Hematopoietic multipotent progenitor cell treated with erythropoietin and hydrocortisone succinate and interleukin-3 and kit ligand, for 6 days (in vitro differentiated cells): ENCODE measurements at places on chromosomes 3 and 15.

DNA sequence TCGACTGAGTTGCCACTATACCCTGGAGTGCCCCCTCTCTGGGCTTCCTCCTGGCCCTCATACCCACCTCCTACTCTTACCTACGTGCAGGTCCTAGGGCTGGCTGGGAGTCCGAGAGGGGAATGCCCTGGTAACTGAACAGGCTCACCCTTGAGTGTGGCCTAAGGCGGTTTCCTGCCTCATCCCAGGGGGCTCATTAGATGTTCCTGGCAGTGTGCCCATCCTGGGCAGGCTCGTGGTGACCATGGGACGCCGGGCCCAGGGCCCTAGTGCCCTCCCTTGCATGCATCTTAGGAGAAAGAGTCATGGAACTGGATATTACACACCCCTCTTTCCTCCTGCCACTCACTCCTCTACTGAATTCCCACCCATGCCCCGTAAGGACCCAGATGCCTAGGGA, 2.8 kb downstream of the SEMA4B start:
- no peak for DNase-seq

DNA sequence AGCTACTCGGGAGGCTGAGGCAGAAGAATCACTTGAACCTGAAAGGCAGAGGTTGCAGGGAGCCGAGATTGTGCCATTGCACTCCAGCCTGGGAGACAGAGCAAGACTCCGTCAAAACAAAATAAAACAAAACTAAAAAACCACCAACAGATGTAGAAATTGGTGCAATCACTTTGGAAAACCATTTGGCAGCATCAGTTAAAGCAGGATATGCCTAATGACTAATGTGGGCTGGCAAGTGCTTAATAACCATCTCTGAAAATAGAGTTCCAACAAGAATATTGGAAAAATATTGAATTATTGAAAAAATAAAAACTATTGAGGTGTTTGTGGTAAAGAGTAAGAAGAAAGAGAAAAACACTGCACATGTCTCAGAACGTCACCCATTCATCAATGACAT, 16.1 kb upstream of the RTP3 start:
- DNase-seq = no peak

- peak; percentile 24 for DNase-seq
Measured at GRCh38 chr3:141881702-141882101, 5.3 kb downstream of the ATP1B3 start.

- no peak for DNase-seq
Measured at GRCh38 chr3:142225885-142226215, 465 bp upstream of the GK5 start.

GRCh38 chr3:30894521-30895251, at the start of gene GADL1:
GADL1 (minus strand) TSS chr3:30894661; CDS start chr3:30894614, 47 bp downstream.
- DNase-seq = peak; percentile 32

DNA sequence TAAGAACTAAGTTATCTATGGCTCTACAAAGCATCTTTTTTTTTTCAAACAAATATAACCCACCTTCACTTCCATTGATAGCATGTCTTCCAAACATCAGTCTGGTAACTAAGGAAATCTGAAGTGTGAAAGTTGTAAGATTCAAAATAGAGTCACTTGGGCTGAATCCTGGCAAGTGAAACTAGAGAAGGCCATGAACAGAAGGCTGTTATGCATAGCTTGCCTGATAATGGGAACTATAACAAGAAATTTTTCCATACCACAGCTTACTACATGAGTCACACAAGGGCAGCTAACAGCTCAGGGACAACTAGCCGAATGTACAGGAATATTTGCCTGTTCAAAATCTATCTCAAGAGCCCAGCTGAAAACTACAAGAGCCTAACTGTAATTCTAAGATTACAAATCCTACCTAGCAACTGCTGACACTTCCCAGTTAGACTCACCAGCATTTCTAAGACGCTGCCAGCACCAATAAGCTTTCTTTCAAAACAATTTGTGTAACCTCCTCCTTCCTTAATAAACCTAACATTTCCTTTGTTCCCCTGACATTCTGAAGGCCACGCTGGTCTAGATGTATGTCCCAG, 1066.5 kb downstream of the PLOD2 start:
- peak; percentile 13 for DNase-seq

DNA sequence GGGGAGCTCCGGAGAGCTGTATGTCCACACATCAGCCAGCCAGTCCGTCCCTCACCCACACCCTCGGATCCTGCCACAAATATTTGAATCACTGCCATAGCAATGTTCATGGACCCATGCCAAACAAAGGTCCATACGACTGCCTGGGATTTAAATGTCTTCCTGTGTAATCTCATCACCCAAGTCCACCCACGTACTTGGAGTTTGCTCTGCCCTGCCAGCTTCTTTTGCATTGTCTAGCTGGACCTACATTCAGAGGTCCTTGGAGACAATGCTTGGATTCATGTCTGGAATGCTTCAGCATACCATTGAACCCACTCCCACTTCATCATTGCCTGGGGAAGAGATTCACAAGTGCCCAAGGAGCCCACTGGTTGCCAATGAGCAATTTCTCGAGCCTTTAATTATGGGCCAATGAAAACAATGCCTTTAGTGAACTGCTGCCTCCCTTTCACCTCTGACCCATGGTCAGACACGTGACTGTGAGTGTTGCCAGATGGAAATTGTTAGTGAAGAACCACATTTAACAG, 90.4 kb upstream of the PHLDB2 start:
- DNase-seq = no peak

- no peak for DNase-seq
Measured at GRCh38 chr3:61182662-61183061, 68.6 kb downstream of the FHIT start.

GRCh38 chr15:92636401-92636907, 19.1 kb downstream of the FAM174B start:
- no peak for DNase-seq

DNA sequence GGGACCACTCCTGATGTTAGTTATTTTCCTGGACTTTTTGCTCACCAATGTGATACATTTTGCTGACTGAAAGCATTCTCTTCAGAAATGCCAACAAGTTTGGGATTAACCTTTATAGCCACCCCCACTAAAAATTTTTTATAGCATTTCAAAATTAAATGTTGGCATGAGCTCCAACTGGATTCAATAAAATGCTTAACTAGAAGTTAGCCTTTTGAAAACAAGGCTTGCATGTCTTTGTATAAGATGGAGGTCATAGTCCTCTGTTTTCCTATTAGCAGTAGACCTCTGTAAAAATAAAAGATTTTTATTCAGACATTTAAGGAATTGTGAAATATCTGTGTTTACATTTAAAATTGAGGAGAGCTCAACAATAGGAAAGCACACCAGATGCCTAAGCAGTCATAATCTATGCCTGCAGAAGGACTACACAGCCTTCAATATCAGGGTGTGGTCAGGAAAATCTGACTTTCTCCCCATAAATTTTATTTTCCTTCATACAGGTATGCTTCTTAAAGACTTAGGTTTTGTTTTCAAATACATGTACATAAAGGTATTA, 87.2 kb downstream of the DNAJC13 start:
- DNase-seq = no peak

- no peak for DNase-seq
Measured at GRCh38 chr3:78174821-78175220, 1134.9 kb downstream of the ROBO2 start.

- no peak for DNase-seq
Measured at GRCh38 chr3:133278260-133279043, 121.4 kb upstream of the BFSP2 start.

- no peak for DNase-seq
Measured at GRCh38 chr15:62444104-62445022, 279.3 kb upstream of the C2CD4B start.

- DNase-seq = no peak
Measured at GRCh38 chr3:121481106-121481880, 64.5 kb downstream of the POLQ start.

DNA sequence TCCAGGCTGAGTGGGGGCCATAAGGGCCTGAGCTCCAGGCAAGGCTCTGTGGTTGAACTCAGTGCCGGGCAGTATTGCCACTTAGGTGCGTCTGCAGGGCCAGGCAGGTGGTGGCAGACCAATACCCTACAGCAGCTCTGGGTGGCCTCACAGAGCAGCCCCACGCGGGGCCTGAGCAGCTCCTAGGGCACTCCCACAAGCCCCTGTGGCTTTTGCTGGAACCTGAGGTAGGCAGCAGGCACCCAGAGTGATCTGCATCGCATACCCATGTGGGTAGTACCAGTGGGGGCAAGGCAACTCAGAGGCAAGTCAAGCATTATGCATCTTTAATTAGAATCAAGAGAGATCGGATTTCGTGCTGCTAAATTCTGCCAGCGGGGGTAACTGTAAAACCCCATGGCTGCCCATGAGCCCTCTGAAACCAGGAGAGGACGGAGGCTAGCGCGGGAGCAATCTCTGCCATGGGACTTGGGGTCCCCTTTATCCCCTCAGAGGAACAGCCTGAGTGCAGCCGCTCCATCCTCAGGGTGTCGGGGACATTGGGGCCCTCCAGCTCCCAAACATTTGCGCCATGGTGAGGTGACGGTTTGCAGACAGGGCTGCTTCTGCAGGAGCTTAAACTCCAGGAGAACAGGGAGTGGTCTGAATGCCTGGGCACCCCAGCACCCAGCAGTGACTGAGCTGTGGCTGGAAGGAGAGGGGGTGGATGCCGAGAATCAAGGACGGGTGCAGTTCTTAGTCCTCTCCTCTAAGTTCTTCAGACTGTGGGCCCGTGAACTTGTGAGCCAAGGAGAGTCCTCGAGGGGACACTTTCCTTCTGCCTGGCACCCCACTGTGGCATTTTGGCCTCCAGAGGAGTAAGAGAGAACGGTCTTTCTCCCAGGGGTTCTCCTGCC, 62.4 kb upstream of the PCSK6 start:
- DNase-seq = no peak

GRCh38 chr3:113552851-113553250, 20.5 kb downstream of the SIDT1 start:
- peak; percentile 50 for DNase-seq

- DNase-seq = no peak
Measured at GRCh38 chr3:135041601-135042000, 246.5 kb downstream of the EPHB1 start.

- peak; percentile 12 for DNase-seq
Measured at GRCh38 chr3:152797751-152798432, 37.0 kb upstream of the P2RY1 start.

DNA sequence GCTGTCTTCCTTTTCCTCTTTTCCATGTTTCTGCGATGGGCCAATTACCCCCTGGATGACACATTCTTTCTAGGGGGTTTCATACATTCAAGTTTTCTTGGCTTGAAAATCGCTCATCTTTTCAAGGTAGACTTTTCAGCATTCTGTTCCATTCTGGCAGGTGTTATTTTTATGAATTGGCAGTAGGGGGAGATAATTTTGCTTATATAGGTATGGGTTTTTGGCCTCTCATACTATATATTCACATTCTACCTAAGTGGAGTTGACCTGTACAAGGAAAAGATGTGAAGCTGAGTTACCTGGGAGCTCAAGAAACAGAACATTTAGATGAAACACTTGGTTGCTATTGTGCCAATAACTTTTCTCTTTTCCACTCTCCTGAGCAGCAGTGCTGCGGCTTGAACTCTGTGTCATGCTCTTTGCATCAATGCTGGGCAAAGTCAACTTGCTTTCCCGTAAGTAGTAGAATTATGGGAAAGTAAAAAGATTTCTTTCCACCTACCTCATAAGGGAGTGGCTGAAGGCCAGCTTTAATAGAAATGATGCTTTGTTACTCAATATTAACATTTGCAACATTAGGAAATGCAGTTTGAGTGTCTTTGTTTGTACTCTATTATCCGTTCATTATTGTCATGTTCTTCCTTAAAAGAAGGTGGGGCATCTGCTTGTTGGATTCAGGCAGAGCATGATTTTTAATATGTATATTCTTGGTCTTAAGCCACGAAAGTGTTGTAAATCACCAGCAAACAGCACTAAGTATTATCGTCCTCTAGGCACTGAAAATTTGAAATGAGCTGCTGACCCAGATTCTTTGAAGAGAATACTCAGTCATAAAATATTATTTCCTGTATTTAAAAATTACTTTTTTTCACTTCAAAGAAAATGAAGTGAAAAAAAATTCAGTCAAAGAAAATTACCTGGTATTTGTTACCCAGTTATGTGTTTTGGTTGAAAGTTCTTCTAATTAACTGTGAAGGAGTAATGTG, 27.7 kb upstream of the MFSD1 start:
- DNase-seq = no peak

DNA sequence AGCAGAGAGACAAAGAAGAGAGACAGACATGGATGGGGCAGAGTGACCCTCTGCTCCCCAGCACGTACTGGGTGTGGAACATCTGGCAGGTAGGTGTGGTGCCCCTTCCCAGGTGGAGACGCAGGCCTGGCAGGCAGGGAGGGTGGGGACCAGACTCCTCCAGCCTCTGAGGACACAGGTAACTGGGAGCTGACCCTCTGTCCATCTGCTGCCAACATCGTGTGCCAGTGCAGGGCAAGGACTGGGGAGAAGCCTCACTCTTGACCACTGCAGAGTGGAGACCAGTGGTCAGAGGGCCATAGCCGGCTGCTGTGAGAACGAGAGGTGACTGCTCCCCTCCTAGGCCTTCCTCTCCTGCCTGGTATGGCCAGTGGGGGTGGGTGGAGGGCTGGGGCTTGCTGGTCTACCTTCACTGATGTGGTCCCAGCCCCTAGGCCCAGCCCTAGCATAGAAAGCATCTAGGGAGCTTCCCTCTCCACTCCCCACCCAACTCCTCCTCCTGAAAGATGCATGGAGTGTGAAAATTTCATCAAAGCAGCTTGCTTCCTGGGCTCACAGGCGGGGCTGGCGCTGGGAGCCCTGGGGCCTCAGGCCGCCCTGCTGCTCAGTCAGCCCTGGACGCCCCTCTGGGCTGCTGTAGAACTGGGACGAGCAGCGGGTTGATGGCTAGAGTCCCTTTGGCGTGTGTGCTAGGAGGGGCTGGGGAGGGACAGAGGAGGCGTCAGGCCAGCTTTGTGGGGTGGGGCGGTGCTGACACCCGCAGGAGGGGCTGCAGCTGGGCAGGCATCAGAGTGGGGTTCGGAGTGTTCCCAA, 90.3 kb downstream of the PLXNA1 start:
- no peak for DNase-seq
